ENCODE measurements at places on chromosomes 4 and X. TPM values are rescaled to one million over a fixed set of nuclear protein-coding genes. Genes with fewer than 3 reads are reported as not detected.

GRCh38 chrX:96394598-96394997, 290.0 kb upstream of the DIAPH2 start:
- no peak for DNase-seq

DNA sequence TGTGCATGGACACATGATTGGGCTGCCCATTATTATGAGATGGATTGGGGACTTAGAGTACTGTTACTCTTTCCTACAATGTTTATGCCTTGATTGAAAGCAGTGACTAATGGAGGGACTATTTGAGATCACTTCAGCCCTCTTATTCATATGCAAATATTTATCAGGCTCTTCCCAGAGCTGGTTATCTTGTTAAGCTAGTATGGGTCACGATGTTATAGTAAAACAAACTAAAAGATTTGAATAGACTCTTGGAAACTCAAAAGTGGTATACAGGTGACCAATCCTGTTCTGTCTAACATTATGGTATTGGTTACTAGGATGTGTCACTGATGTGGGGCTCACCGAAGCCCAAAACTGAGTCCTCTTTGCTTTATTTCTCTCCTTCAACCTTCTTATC, 306.2 kb upstream of the CASK start:
- DNase-seq = no peak

DNA sequence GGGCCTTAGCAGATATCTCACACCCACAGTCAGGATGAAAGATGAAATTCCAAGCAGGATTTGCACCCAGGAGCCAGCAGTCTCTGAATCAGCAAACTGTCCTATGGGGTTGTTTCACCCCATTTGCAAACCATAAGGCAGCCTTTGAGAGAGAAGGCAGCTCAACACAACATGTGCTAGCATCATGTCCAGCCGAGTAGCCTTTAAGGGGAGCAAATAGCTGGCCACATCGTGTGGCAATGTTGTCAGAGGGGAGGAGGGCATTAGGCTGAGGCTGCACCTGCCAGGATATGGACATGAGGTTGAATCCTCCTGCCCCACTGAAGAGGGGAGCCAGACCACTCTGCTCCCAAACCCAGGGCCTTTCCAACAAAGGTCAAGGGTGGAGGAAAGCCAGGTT, 20.6 kb upstream of the PJA1 start:
- no peak for DNase-seq

GRCh38 chrX:19673375-19674040, 158.2 kb upstream of the MAP3K15 start:
- DNase-seq = no peak

DNA sequence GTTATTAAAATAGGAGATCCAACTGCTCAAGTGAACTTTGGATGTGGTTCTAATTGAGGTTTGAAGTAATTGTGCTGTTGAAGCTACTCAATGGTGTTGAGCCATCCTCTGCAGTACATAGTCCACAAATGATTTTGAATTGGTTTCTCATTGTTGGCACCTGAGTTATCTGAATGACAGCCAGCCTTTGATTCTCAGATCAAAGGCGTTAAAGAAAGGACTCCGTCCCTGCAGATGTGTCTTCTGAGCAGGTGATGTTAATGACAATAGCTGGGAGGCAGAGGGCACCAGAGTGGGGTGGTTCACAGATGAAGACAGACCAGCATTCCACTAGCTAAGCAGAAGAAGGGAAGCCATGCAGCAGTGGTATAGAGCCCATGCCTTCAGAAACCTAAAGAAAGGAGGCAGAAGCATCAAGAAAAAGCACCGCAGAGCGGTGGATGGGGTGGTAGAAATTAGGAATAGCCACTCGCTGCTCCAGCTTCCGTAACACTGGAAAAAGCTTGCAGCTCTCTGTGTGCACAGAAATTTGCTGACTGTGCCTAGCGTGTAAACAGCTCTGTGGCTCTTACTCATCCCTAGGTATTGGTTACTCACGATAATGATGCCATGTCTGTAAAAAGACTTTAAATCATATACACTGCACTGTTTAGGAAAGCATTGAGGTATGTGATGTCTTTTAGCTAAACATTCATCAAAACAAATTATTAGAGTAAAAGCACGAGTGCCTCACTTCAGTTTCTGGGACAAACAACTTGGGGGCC, 79.2 kb upstream of the CLCN4 start:
- no peak for DNase-seq

DNA sequence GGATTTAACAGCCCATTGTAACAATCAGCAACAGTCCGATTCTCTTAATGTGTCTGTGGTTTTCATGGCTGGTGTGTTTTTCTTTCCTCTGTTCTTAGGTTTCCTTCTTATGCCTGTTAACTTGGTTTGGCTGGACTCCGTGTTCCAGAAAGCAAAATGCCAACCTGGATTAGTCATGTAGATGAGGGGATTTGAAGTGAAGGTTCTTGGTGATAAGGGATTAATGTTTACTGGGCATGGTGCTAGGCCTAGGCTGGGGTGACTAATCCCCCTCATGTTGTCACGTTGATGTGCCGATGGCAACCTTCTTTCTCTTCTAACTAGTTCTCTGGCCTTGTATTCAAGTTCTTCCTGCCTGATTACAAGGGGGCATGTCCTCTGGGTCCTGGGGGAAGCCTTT, 85.9 kb downstream of the REPS2 start:
- DNase-seq = no peak

- no peak for DNase-seq
These were observed 550.5 kb downstream of the PDHA2 start for GRCh38 chr4:96390404-96390803.

DNA sequence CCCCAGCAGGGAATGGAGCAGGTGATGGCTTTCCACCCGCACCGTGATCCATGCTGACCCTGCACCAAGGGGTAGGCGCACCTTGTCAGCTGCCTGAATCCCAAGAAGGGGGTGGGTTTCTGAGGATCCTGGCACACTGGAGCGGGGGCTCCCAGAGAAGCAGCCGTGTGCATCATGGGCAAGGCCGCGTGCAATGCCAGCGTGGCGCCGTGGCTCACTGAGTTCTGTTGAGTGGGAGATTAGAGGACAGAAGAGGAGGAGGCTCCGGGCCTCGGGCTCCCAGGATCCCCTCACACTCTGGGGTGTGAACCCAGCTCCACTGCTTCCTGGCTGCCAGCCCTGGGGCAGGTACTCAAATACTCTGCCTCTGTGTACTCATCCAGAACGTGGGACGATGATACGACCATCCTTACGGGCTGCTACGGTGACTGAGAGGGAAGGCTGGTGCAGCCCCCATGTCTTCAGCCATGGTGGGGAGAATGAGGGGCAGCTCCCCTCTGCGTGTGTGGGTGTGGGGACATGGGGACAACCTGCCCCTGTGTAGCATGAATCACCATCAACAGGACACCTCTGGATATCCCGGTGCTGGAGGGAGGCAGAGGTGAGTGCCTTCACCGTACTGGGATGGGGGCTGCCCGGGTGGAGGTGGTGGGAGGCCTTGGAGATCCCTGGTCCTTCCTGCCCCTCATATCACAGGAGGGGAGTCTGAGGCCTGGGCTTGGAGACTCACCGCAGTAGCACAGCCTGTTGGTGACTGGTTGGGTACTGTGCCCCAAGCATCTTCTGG, 52.6 kb downstream of the CPZ start:
- no peak for DNase-seq

GRCh38 chr4:142339053-142339452, 507.0 kb downstream of the INPP4B start:
- DNase-seq = no peak

DNA sequence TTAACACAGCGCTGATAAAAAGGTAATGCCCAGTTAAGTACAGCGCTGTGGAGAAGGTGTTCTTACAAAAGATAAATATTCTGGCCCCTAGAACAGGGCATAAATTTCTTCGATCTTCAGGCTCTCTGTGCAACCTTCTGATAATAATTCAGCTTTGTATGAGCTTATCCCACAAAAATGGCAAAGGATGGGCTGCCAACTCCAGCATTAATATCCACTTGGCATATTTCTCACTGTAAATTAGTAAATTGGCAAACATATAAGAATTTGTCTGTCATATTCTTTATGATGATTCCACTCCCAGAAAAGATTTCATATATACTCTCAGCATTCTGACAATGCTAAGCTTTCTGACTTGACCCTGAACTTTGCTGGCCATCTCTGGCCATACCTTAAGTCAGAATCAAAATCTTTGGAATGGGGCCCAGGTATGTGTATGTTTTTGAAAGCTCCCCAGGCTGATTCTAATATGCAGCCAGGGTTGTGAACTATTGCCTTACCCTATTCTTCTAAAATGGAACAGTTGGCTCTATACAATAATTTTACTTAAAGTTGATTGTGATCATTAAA, 134.8 kb downstream of the FRYL start:
- no peak for DNase-seq

DNA sequence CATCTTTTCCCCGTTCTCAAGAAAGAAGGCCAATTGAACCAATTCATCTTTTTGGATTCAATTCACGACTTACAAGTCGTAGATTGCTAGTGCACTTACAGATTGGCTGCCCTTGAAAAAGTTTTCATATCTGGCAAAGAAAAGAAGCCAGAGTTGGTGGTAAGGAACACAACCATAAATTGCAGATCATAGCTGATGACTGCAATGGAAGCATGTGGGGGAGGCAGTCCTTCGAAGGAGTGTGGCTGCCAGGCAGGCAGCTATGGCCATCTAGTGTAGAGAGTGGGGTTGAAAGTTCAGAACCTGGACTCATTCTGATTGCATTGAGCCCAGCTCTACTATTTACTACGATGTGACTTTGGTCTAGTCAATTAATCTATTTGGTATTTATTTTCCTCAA, 4.5 kb downstream of the GPM6A start:
- DNase-seq = no peak

DNA sequence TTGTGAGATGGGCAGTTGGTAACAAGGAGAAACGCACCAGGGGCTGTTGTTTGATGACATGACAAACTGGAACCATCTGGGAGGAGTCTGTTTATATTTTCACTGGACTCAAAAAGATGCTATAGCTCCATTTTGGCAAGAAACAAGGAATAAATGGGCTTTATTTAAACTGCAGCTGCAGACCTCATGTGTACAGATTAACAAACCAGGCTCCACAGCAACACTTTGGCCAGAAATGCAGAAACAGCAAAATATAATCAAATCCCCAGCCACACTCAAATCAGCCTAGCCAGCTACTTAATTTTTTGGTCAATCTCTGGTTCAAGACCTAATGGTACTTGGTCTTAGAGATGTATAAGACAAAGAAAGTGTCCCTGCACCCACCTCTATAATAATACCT, 52.7 kb downstream of the ASB9 start:
- no peak for DNase-seq

DNA sequence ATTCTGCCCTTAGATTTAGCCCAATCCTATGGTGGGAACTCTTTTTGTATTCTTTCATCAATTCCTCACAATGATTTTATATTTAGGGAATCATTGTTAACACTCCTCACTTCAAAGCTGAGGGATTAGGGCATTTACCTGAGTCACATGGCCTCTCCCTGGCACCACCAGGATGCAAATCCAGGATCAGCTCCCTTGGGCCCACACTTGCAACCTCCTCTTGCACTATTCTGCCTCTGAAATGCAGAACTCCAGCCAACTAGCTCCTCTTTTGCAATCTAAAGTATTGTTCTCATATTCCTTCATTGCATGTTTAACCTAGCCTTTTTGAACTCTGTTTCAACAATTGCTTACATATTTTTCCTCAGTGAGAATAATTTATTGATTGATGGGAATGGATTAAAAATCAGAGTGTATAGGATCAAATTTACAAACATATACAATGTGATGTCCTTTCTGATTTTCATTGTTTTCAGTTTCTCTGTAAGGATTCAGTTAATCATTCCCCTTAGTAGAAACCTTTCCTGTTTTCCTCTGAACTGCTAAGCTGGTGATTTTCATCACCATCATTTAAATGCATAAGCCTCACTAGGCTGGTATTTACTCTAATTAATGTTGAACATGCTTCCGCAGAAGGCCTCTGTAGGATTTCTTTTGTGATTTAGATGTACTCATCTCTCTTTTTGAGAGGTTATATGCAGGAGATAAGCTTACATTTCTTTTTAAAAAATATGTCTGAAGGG, 3.3 kb upstream of the RELL1 start:
- no peak for DNase-seq

Gene LANCL3
- polyA plus RNA-seq = 0.20 TPM
